Stimulated activated CD8-positive, alpha-beta memory T cell treated with anti-CD3 and anti-CD28 coated beads, Interleukin-2, amount 100 ng/mL, for 48 hours (primary cell): ENCODE measurements at places on chromosomes 2 and 18.

DNA sequence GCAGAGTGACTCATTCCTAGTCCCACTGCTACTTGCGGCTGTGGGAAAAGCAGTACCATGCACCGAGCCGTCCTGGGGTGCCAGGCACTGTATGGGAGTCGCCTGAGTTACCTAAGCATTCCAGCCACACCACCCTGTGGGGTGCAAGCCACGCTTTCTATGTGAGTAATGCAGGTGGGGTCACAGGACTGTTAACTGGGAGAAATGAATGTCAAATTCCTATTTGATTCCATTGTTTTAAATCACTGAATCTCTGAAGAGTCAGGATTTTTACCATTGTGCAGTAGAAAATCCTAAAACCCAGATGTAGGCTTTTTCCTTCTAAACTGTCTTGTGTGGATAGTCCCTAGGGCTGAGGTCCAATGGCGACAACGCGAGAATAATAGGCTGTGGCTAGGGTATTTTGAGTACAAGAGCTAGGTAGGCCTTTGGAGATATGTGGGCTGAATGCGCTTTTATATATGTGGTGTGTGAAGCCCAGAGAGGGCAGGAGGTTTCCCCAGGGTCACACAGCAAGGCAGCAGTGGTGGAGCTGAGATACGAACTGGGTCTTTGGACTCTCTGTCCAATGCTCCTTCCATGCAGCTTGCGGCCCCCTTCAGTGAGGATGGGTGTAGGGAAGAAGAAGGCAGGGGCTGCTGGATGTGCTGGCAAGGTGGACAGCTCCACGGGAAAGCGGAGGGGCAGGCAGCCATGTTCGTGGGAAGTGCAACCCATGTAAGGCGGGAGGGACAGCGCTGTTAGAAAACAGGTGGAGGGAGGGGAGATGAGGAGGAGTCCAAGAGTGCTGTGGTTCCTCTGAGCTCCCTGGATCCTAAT, 83.2 kb downstream of the DDX1 start:
- DNase-seq = no peak

- no peak for DNase-seq
Observed at GRCh38 chr2:72994282-72994990, 77.1 kb downstream of the SFXN5 start.

- no peak for DNase-seq
Observed at GRCh38 chr2:10360850-10361588, 58.3 kb downstream of the HPCAL1 start.

- no peak for DNase-seq
Observed at GRCh38 chr2:190355968-190356644, 12.7 kb downstream of the INPP1 start.

- DNase-seq = no peak
Observed at GRCh38 chr2:189267925-189268579, 88.5 kb upstream of the COL5A2 start.
